ENCODE measurements at places on chromosomes 16 and 17. TPM values are rescaled to one million over a fixed set of nuclear protein-coding genes. Genes with fewer than 3 reads are reported as not detected.
A peak's percentile ranks its signal among the peaks of the same experiment; 100 is the strongest.

DNA sequence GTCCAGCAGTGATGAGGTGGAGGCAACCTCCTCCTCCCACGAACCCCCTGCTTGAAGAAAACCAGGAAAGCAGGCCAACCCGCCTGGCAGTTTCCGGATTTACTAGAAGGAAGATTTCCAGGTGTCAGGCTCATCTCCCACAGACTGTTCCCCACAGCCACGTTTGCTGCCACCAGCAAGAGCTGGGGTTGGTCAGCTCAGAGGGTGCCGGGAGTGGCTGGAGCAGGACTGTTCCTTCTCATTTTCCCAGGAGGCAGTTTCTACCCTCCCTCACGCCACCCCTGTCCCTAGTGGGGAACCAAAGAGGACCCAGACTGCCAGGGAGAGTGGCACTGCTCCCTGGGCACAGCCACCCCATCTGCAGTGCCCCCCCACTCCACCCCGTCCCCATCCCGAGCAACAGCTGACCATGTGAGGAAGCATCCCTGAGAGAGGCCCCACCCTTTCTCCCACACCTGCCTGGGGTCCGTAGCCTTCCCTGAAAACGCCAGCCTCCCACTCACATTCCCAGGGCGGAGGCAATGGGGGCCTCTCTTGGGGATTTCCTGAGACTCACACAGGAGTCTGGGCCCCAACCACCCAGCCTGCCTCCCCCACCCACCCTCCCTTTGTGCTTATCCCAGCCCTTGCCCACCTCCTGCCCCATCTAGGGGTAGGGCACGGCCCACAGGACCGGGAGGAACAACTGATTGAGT lies 5.9 kb downstream of the KRT17 start:
- H3K27me3 ChIP-seq = no peaks in the 10 kb centered on the region
- no peaks in the 10 kb centered on the region for H3K36me3 ChIP-seq
- no peak overlapping the region for H3K4me3 ChIP-seq
- no peak overlapping the region for H3K27ac ChIP-seq
- peaks cover 24% of the 10 kb centered on the region for H3K4me1 ChIP-seq

DNA sequence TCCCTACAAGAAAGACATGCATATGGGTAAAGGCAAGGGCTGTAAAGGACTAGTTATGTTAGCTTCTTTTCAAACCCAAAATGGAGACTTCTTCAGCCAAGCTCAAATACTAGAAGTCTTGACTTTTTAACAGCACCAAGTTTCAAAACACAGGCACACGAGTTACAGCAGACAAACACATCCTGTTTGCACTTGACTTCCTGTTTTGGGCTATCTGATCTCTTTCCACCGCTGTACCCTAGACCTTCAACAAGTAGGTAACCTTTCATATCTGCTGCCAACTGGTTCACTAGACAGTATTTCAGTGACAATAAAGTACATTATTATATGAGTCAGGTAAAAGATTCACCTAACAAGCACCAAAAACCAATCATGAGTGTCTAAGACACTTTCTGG lies 12.3 kb downstream of the RFFL start:
- no peaks in the 10 kb centered on the region for H3K36me3 ChIP-seq
- H3K4me1 ChIP-seq = peaks cover 28% of the 10 kb centered on the region
- H3K27ac ChIP-seq = peak overlapping the region; percentile 9

DNA sequence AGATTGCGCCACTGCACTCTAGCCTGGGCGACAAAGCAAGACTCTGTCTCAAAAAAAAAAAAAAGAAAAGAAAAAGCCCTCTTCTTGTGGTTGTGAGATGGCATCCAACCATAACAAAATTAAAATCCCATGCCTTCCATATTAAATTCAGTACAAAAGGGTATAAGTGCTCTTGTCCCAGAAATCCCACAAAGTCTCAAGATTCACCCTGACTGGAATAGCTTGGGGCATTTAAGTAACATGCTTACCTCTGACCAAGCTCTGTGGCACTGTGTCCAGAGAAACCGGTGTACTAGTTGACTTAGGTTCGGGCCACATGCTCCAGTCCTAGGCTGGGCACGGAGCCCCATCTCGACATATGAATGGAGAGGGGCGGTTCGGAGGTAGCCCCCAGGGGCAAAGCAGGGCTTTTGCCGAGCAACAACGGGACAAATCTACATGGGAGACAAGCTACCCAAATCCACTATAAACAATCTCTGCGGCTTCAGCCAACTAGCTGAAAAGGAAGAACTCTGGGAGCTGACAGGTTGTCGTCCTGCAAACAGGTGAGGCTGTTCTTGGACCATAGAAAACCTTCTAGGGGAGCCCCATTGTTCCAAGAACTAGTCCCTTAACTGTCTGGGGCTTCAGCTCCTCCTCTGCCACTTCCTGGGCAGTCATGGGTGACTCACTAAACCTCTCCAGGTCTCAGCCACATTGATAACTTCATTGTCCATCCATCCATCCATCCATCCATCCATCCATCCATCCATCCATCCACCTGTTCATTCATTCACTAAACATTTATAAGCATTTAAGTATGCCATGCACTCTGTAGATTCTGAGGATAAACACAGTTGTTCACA lies 10.3 kb upstream of the IL4R start:
- H3K36me3 ChIP-seq = no peaks in the 10 kb centered on the region
- no peak for DNase-seq
- H3K4me3 ChIP-seq = no peak overlapping the region
- H3K4me1 ChIP-seq = no peaks in the 10 kb centered on the region
- no peak overlapping the region for H3K27ac ChIP-seq

GRCh38 chr17:6941989-6942388 lies 53.9 kb upstream of the ALOX12 start:
- no peaks in the 10 kb centered on the region for H3K36me3 ChIP-seq
- DNase-seq = no peak
- H3K27ac ChIP-seq = no peak overlapping the region
- no peak overlapping the region for H3K4me3 ChIP-seq

DNA sequence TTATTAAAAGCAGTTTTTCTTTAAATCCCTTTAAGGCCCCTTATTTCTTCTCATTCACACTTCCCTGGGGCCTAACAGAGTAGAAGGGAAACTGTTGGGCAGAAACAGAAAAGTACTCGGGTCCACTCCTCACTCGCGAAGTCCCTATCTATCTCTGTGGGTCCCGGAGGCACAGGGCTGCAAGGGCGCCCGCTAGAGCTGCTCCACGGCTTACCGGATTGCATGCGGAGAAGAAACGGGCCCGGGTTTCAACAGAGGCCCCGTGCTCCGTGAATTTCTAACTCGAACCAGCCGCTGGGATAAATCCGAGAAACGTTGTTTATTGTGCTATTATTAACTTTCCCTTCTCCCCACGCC lies 4.3 kb downstream of the CBLN1 start:
- H3K4me3 ChIP-seq = no peak overlapping the region
- no peak overlapping the region for H3K27ac ChIP-seq
- no peak for DNase-seq
- peaks cover 31% of the 10 kb centered on the region for H3K27me3 ChIP-seq
- H3K36me3 ChIP-seq = no peaks in the 10 kb centered on the region

NPIPA1 gene
- total RNA-seq = 98.0 TPM
